Lung microvascular endothelial cell (primary cell): ENCODE measurements at places on chromosomes 2 and 18.

- DNase-seq: no peak
Measured at GRCh38 chr2:82289446-82289845, 1984.9 kb upstream of the LRRTM1 start.

DNA sequence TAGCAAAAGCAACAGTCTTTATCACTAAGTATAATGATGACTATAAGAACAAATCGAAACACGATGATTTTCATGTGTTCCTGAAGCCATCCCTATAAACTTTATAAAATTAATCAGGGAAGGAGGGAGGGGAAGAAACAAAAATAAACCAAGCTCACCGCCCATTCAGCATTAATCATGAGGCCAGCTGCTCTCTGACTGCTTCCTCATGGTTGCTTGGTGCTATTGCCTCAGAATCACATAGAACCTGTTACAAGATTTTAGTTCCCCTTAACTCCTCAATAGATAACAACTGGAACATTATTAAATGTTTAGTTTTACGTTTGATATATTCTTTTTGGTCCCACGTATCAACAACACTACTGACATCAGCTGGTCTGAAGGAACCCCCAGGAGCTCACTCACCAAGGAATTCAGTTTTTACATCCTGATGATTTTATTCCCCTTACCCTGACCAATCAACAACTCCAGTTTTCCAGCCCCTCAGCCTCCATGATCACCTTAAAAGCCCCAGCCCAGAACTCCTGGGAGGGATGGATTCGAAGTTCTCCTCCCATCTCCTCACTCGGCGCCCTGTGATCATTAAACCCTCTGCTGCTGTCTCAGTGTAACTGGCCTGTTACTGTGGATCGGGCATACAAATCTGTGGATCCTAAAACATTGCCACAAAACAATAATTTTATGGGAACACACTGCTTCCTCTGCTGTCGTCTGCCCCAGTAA lies 10.6 kb upstream of the HNRNPLL start:
- DNase-seq: no peak

- no peak for DNase-seq
Measured at GRCh38 chr2:147049957-147050356, 794.9 kb upstream of the ACVR2A start.

DNA sequence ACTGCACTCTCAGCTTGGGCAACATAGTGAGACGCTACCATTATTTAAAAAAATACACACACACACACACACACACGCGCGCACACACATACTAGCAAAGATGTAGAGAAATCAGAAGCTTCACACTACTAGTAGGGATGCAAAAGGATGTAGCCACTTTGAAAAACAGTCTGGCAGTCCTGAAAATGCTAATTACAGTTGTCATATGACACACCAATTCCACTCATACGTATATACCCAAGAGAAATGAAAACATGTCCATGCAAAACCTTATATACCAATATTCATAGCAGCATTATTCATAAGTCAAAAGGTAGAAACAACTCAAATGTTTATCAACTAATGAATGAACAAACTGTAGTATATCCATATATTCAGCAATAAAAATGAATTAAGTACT lies 90.3 kb downstream of the SLC25A12 start:
- no peak for DNase-seq

GRCh38 chr2:108949316-108950239 lies 39.4 kb downstream of the EDAR start:
- peak; percentile 14 for DNase-seq

- no peak for DNase-seq
Measured at GRCh38 chr2:119478188-119478977, 45.9 kb downstream of the SCTR start.

DNA sequence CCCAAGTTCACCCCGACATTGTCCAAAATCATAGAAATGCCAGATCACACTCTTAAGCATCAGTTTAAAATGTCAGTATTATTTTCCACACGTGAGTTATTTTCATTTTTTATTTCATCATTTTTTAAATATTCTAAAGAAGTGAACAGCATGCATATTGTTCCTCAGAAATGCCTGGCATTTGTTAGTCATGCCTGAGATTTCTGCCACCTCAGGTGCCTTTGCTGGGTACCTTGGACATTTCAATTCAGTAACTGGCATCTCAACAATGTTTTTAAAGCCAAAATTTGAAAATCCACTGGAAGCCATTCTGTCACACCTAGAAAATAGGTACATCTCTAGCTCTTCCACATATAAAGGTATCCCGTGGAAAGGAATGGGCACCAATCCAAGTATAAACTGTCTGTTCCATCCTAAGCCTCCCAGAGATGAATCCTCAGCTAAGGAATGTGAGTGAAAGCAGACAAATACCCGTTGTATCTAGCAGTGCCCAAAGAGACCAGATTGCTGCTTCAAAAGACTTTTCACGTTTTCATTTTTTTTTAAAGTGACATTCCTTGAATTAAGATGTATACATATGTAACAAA lies 159.8 kb downstream of the ZNF385B start:
- no peak for DNase-seq

- no peak for DNase-seq
Measured at GRCh38 chr2:241180495-241180894, 8.0 kb upstream of the ANO7 start.

DNA sequence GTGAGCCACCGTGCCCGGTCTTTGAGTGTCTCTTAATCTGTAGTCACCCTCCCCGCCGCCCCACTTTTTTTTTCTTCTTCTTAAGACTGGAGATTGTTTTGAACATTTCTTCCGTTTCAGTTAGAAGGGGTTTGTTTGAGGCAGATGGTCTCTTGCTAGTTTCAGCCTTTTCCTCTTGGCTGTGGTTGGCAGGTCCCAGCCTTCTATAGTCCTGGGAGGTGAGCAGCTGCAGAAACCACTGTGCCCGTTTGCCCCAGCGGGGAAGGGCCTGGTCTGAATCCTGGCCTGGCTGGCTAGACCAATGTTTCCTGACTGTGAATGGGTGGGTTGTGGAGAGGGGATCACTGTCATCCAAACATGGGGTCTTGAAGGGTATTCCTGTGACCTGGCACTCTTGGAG lies 30.1 kb upstream of the MCFD2 start:
- no peak for DNase-seq

DNA sequence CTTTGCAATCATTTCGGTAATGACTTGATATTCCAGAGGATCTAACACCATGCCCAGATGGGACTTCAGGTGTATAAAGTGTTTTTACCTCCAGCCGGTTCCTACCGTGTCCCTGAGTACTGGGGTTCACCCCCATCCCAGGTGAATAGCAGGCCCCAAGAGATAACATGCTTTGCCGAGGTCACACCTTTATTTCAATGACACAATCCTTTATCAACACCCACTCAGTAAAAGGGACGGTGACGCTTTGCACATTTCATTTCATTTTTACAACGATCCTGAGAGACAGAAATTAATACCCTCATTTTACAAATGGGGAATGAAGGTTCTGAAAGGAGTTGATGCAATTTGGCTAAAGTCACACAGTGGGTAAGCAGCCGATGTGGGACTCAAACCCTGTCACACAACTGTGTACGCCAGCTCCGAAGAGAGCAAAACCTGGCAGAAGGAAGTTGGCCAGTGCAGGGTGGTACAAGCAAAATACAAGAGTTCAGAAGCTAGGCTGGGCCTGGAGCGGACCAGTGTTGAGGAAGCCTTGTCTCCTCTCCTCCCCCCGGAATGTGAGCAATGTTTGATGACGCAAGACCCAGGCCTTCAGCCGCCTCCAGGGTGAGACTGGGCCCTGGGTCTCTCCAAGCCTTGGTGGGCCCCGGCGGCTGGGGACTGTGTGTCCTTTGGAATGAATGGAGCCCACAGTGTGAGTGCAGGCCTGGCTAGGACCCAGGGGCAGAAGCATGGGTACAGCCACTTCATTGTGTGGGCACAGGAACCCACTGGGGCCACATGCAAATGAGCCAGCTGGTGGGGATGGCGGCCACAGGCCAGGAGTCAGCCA lies 139.6 kb upstream of the MYCN start:
- DNase-seq: no peak

- DNase-seq: no peak
Measured at GRCh38 chr18:79472176-79472575, 76.4 kb downstream of the NFATC1 start.

GRCh38 chr2:72778410-72778809 lies 47.4 kb downstream of the EXOC6B start:
- peak; percentile 80 for DNase-seq

DNA sequence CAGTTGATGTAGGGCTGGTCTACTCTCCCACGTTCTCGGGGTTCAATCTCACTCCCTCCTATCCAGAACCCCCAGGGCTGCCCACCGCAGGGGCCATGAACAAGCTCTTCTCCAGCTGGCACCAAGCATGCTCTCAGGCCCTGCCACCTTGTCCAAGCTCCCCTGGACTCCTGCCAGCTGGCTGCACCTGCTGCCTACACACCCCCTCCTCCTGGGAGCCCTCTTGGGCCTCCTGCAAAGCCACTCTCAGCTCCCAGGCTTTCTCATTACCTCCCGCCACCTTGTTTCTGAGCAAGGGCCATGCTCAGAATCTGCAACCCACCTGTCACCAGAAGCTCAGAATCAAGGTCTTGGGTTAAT lies 56.0 kb downstream of the HDAC4 start:
- DNase-seq: no peak

DNA sequence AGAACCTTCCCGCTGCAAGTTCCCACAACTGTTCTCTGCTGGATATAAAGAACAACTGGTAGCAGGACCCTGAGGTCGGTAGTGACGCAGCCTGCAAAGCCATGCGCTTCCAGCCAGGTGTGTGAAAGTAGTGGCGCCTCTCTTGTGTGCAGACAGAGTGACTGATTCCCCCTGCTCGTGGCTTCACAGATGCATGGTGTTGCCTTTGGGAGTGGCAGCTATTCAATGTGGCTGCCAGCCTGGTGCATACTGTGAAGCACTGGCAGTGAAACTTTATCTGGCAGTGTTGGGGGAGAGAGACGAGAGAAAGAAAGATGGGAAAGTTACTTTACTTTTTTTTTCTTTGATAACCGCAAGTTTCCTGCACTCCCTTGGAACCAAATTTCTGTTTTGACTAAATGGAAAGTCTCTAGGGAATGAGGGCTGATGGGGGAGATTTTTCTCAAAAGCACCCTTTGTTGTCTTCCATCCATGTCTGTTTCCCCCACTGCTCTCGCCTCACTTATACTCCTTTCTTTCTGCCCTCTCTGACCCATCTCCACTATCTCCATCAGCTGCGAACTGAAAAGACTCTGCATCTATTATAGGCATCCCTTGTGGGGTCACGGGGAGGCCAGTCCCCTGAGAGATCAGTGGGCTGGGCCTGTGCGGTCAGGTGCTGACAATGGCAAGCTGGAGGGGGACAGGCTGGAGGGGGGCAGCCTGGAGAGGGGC lies 90.0 kb upstream of the TNP1 start:
- DNase-seq: no peak

GRCh38 chr2:230657906-230658305 lies 54.7 kb upstream of the CAB39 start:
- no peak for DNase-seq

DNA sequence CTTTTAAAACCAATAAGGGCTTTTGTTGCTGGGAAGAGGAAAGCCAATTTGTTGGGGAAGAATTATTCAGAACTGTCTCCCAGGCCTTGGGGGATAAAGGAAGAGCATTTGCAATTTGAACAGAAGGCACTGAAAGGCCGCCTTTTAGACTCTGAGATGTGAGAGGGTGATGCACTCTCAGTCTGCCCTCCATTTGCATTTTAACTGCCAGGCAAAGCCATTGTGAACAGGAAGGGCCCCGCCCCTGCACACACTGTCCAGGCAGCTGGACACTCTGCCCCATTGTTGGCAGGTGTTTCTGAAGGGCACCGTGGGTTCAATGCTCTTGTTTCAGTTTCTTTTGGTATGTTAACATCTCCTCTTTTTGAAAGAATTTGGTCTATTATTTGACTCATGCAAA lies 169.5 kb upstream of the COPS8 start:
- DNase-seq: peak; percentile 39

GRCh38 chr2:221649051-221649775 lies 77.1 kb upstream of the EPHA4 start:
- DNase-seq: peak; percentile 41

DNA sequence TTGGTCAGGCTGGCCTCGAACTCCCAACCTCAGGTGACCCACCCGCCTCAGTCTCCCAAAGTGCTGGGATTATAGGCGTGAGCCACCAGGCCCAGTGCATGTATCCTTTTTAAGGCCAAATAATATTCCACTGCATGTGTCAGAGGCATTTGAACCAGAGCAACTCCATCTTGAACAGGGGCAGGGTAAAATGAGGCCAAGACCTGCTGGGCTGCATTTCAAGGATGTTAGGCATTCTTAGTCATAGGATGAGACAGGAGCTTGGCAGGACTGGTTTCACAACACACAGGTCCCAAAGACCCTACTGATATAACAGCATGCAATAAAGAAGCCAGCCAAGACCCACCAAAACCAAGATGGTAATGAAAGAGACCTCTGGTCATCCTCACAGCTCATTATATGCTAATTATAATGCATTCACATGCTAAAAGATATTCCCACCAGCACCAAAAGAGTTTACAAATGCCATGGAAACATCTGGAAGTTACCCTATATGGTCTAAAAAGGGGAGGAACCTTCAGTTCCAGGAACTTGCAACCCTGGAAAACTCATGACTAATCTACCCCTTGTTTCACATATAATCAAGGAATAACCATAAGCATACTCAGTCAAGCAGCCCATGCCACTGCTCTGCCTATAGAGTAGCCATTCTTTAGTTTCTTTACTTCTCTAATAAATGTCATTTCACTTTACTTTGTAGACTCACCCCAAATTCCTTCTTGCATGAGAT lies 204.6 kb downstream of the RAB3GAP1 start:
- no peak for DNase-seq

- DNase-seq: peak; percentile 72
Measured at GRCh38 chr18:23918395-23919032, 96.0 kb upstream of the TTC39C start.

DNA sequence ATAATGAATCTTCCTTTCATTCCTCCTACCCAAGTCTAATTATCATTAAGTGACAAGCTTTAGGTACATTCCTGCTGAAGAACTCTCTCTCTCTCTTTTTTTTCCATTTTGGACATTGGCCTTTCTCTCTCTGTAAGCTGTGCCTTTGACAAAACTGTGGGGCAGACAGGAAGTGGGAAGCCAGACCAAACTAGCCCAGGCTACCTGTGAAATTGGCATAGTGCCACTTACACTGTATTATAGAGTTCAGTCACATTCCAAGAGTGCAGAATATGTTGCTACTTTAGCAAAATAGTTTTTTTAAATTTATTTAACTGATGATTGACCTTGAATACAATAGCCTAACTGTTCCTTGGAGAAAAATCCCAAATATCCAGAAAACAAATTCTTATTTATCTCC lies 381.5 kb upstream of the ETAA1 start:
- no peak for DNase-seq

DNA sequence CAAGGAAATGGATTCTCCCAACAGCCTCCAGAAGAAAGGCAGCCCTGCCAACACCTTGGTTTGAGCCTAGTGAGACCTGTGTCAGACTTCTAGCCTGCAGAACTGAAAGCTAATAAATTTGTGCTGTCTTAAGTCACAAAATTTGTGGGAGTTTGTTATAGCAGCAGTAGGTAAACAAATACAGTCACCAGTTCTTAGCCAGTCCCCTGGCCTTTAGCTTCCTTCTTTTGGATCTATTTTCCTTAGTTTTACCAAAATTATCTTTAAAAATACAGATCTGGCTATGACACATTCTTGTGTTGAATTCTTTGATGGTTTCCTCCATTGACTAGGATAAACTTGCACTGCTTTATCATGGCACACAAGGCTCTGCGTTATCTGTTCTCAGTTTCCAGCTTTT lies 697.9 kb upstream of the FANCL start:
- no peak for DNase-seq

GRCh38 chr18:54148151-54148550 lies 76.3 kb downstream of the MBD2 start:
- DNase-seq: no peak
